ENCODE measurements at places on chromosomes 5 and 9. TPM values are rescaled to one million over a fixed set of nuclear protein-coding genes. Genes with fewer than 3 reads are reported as not detected.

The SLC25A2 gene
- not detected for total RNA-seq

The IL13 gene
- total RNA-seq: not detected

The TMEM171 gene
- 0.26 TPM for total RNA-seq

The GOLGA2 gene
- total RNA-seq: 110 TPM

The CENPP gene
- 1.9 TPM for total RNA-seq

The WDR38 gene
- total RNA-seq: not detected

The ANKRD18B gene
- total RNA-seq: 2.3 TPM

The SH2D3C gene
- not detected for total RNA-seq

The FEM1C gene
- total RNA-seq: 17.5 TPM

The SLC46A2 gene
- not detected for total RNA-seq

The IL9 gene
- total RNA-seq: not detected

The ZNF454 gene
- total RNA-seq: 2.8 TPM

The KCNN2 gene
- not detected for total RNA-seq

The EQTN gene
- total RNA-seq: not detected

The DDX41 gene
- 158 TPM for total RNA-seq

The TSSK1B gene
- 0.16 TPM for total RNA-seq

The SH3PXD2B gene
- 14.5 TPM for total RNA-seq

The CRHBP gene
- 0.26 TPM for total RNA-seq

The OR2V2 gene
- not detected for total RNA-seq

The TAL2 gene
- total RNA-seq: not detected

The IFNA21 gene
- total RNA-seq: not detected

The TMEM8B gene
- total RNA-seq: 2.7 TPM

The F2RL2 gene
- total RNA-seq: 10.4 TPM

The TRIM7 gene
- total RNA-seq: 3.0 TPM

The PRSS3 gene
- 47.3 TPM for total RNA-seq

The CCNJL gene
- total RNA-seq: under 0.01 TPM

The ACER2 gene
- total RNA-seq: 1.6 TPM

The SURF4 gene
- 359 TPM for total RNA-seq

The IFNK gene
- total RNA-seq: not detected

The GCNT1 gene
- total RNA-seq: 14.7 TPM

The ABLIM3 gene
- 24.9 TPM for total RNA-seq

The MFAP3 gene
- 38.0 TPM for total RNA-seq

The SLC36A1 gene
- total RNA-seq: 6.5 TPM

The NR5A1 gene
- total RNA-seq: not detected

The GDA gene
- total RNA-seq: not detected

The FOXI1 gene
- total RNA-seq: not detected

The OLFM1 gene
- total RNA-seq: 1.1 TPM

The MCC gene
- total RNA-seq: 50.8 TPM

The TPRN gene
- total RNA-seq: 3.9 TPM

The VLDLR gene
- total RNA-seq: 17.3 TPM

The MYOZ3 gene
- 0.47 TPM for total RNA-seq
